ENCODE measurements at places on chromosomes 13 and 19.

GRCh38 chr13:94494026-94494425, 14.5 kb upstream of the DCT start:
- no peak for DNase-seq

DNA sequence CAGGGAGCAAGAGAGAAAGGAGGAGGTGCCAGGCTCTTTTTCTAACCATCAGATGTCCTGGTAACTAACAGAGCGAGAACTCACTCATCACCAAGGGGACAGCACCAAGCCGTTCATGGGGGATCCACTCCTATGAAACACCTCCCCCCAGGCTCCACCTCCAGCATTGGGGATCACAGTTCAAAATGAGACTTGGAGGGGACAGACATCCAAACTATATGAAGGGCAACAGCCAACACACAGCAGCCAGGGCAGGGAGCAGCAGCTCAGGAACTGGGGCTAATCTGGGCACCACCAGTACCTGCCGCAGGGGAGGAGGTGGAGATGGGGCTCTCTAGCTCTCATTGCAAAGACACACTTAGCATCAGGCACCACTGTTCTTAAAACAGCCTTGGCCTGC, 34.3 kb upstream of the VSTM2B start:
- DNase-seq = no peak

DNA sequence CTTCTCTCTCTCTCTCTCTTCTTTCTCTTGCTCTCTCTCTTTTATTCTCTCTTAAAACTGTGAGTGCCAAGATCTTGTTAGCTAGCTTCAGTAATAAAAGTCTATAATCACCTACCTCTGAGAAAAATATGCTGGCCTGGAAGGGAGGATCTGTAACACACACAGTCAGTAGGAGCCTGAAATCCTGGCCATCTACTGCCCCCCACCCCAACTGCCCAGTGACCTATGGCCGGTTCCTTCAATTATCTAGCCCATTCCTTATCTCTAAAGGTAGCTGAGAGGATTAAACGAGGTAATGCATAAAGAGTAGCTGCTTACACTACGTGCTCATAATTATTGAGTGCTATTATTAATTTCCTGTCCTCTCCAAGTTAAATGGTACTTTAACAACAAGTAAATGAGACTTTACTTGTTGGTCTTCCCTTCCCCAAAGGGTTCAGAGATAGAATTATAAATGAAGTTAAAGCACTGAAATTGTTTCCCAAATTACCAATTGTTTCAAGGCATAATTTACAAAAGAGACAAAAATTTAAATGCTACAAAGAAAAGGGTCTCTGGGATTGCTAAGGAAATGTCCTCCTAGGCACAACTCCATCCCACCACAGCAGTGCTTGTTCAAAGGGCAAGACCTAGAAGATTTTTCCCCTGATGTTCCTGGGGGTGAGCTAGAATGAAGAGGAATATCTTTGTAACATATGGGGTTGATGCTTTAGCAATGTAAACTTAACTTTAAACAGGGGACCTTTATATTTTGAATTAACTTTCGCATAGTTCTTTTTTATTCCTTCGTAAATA, 1.8 kb downstream of the LCP1 start:
- DNase-seq = no peak

DNA sequence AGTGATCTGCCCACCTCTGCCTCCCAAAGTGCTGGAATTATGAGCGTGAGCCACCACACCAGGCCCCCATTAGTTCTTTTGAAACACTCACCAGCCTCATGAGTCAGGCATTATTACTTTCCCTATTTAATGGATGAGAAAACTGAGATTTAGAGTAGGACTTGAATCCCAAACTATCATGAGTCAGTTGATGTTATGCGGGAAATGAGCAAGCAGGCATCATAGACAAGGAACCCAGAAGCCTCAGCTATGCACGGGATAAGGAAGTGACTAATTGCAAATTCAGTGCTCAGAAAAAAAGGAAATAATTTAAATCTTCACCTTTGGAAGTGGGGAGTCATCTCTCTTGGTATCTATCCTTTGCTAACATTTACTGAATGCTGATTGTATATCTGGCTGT, 217.5 kb downstream of the ABCC4 start:
- no peak for DNase-seq

- DNase-seq = no peak
Observed at GRCh38 chr13:86882835-86883234, 788.3 kb upstream of the SLITRK5 start.

DNA sequence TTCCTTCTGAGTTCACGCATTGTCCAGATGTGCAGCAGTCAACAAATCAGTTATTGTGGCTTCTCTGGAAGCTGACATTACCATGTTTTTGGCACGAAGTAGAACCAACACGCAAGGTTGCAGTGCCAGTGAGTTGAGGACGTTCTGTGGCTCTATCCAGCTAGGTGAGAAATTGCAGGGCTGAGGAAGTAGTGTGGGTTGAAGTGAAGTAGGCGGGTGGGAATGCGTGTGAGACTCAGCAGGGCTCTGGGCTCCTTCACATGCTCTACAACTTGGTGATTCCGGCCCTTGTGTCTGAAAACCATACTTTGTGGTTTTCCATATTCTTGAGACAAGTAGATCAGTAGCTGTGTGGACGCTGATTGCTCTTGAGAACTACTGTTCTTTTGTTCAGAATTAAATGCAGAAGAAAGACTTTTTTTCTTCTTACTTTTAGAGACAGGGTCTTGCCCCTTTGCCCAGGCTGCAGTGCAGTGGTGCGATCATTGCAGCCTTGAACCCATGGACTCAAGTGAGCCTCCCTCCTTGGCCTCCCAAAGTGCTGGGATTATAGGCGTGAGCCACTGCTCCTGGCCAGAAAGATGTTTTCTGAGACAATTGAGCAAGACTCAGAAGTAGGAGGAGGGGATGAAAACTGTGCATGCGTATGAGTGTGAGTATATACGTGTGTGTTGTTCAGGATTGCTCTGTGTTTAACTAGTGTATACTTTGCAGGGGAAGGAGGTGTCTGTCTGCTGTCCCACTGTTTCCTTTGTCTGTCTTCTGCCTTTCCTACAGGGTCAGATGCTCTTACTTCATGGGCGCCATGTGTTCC, 46.2 kb downstream of the GATAD2A start:
- DNase-seq = peak; percentile 29

Measured in CD4-positive, alpha-beta T cell treated with Interleukin-15 for 1 hour (primary cell).